ENCODE measurements at places on chromosomes 5 and 9.
A peak's percentile ranks its signal among the peaks of the same experiment; 100 is the strongest.

DNA sequence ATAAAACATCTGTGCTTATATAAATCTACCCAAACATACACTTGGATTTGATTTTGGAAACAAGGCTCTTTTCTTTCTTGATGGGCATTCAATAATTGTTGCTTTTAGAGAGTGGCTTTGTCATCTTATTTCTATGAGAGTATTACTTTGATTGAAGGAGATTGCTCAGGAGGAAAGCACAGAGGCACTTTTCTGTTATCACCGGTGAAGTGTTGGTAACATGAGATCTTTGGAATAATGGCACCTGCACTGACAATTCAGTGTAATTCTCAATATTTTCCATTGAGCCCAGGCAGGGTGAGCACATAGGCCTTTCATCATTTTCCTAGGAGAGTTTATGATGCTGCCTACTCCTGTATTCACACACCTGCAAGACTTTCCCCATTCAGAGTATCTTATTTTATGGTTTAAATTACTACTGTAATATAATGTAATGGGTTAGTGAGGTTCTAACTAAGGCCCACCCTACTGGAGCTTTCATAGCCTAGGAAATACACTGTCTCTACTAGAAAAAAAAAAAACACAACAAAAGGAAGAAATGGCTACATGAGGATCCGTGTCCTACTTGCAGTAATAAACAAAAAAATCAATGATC is 244.3 kb downstream of the DENND1A start:
- DNase-seq: no peak

- no peak for DNase-seq
These were observed 3.6 kb downstream of the ITK start for GRCh38 chr5:157184117-157184670.

GRCh38 chr9:137317021-137317717 is 15.1 kb upstream of the NRARP start:
- DNase-seq: no peak

DNA sequence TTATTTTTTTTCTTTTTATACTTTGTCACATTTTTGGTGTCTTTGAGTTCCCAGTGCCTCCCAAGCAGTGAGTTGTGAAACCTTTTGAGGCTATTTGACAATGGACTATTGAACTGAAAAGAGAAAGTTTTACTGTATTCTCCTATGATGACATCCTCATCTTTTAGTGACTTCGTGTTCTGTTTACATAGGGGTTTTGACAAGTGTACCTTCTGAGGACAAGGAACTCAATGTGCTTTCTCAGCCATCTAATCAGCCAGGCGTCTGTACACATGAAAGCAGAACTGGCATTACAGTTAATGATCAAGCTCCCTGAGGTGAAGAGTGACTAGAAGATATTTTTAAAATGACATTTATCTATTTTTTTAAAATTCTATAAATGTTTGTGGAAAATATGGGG is 175.5 kb downstream of the ANXA1 start:
- DNase-seq: no peak

- no peak for DNase-seq
These were observed 100.3 kb downstream of the ENTREP1 start for GRCh38 chr9:69425136-69425801.

- no peak for DNase-seq
These were observed 47.1 kb upstream of the C5orf47 start for GRCh38 chr5:173941758-173942401.

GRCh38 chr9:2257248-2257929 is 242.2 kb downstream of the SMARCA2 start:
- peak; percentile 23 for DNase-seq

DNA sequence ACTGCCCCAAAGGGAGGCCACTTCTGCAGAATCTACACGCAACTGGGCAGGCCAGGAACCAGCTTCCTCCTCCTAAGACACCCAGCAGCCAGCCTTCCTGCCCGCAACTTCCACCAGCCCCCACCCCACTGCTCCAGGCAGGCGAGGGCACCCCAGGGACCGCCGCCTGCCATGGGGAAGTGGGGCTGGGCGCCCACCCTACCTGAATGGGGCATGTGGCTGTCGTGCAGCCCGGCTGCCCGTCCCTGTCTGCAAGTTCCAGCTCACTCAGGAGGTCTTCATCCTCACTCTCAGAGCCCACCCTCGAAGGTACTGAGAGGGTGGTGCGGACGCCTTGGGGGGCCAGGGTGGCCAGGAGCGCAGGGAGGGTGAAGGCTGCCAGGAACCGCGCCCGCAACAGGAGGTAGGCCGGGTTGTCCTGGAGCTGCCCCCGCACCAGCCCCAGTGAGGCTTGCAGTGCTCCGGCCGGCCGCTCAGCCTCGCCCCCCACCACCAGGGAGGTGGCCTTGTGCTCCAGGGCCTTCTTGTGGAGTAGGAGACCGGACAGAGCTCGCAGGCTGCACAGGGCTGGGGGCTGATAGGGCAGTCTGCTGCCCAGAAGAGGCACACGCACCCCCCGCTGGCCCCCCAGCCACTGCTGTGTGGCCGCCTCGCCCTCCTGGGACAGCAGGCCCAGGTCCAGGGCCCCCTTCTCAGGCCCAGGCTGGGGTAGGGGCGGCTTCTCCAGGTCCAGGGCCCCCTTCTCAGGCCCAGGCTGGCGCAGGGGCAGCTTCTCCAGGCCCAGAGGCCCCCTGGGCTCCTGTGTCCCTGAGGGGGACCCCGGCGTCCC is 4.1 kb upstream of the CARD9 start:
- DNase-seq: no peak
